ENCODE measurements at places on chromosomes 3 and 15.

GRCh38 chr3:51588724-51589123 is 50.2 kb downstream of the RAD54L2 start:
- peaks cover 2% of the 10 kb centered on the region for H3K36me3 ChIP-seq
- no peaks in the 10 kb centered on the region for H3K27me3 ChIP-seq
- H3K4me1 ChIP-seq = no peaks in the 10 kb centered on the region
- H3K4me3 ChIP-seq = no peak overlapping the region
- DNase-seq = no peak

DNA sequence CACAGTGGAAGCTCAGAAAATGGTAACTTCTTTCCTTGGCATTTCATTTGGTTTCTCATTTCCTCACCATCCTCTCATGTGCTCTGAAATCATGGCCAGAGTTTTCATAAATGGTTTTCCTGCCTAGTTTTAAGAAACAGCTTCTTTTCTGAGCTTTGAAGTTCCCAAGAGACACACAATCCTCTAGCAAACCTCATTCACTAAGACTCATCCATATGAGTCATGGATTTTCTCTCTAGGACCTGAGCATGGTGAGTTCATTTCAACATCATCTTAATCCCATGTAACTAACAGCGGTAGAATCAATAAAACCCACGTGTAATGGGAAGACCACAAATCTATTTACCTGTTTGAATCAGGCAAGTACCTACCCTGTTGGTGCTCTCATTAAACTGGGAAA is 274.5 kb upstream of the LRTM1 start:
- DNase-seq = no peak
- H3K27me3 ChIP-seq = no peaks in the 10 kb centered on the region
- no peak overlapping the region for H3K4me3 ChIP-seq
- no peak overlapping the region for H3K27ac ChIP-seq
- no peaks in the 10 kb centered on the region for H3K36me3 ChIP-seq

- no peaks in the 10 kb centered on the region for H3K27me3 ChIP-seq
- H3K4me1 ChIP-seq = no peaks in the 10 kb centered on the region
- no peak overlapping the region for H3K4me3 ChIP-seq
Observed at GRCh38 chr15:72751751-72752455, 31.7 kb downstream of the ADPGK start.

DNA sequence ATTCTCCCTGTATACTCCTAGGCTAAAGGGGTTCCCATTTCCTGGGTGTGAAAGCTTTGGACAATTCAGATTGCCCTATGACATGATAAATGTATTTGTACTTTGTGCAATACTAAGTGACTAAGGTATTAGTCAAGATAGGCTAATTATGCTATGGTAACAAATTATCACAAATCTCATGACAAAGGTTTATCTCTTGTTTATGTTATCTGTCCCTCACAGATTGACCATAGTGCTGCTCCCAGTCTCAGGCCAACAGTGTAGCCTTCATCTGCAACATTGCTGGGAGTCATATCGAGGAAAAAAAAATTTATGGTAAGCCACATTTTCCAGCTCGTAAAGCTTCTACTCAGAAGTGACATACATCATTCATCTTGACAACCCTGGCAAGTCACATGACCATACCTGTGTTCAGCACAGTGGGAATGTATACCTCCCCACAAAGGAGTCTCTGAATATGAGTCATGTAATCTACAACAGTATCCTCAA is 346.2 kb downstream of the IGSF11 start:
- H3K27me3 ChIP-seq = no peaks in the 10 kb centered on the region
- H3K36me3 ChIP-seq = no peaks in the 10 kb centered on the region
- H3K27ac ChIP-seq = no peak overlapping the region
- DNase-seq = no peak
- no peak overlapping the region for H3K4me3 ChIP-seq
- H3K4me1 ChIP-seq = no peaks in the 10 kb centered on the region

GRCh38 chr3:159632128-159632527 is 356.5 kb upstream of the IL12A start:
- H3K4me1 ChIP-seq = peaks cover 1% of the 10 kb centered on the region
- H3K27me3 ChIP-seq = no peaks in the 10 kb centered on the region
- no peak overlapping the region for H3K4me3 ChIP-seq
- no peak for DNase-seq
- H3K36me3 ChIP-seq = no peaks in the 10 kb centered on the region
- no peak overlapping the region for H3K27ac ChIP-seq

- H3K4me1 ChIP-seq = peaks cover 8% of the 10 kb centered on the region
- H3K27me3 ChIP-seq = no peaks in the 10 kb centered on the region
- H3K4me3 ChIP-seq = no peak overlapping the region
- DNase-seq = peak; percentile 43
Observed at GRCh38 chr3:141392897-141393734, 24.8 kb downstream of the ZBTB38 start.

DNA sequence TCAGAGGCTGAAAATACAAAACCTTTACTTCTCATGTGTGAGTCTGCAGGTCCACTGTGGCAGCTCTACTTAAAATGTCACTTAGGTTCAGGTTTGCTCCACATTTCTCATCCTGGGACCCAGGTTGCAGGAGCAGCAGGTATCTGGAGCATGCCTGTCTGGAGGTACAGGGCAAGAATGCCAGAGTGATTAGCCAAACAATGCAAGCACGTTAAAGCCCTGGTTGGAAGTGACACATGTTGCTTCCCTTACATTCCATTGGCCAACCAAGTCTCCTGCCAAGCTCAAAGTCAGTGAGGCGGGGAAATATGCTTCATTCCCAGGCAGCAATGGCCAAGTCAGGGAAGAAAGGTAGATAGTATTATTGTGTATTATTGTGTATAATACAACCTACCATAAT is 76.8 kb upstream of the ARL6 start:
- H3K27me3 ChIP-seq = no peaks in the 10 kb centered on the region
- no peaks in the 10 kb centered on the region for H3K36me3 ChIP-seq
- no peaks in the 10 kb centered on the region for H3K4me1 ChIP-seq
- peak; percentile 47 for DNase-seq

DNA sequence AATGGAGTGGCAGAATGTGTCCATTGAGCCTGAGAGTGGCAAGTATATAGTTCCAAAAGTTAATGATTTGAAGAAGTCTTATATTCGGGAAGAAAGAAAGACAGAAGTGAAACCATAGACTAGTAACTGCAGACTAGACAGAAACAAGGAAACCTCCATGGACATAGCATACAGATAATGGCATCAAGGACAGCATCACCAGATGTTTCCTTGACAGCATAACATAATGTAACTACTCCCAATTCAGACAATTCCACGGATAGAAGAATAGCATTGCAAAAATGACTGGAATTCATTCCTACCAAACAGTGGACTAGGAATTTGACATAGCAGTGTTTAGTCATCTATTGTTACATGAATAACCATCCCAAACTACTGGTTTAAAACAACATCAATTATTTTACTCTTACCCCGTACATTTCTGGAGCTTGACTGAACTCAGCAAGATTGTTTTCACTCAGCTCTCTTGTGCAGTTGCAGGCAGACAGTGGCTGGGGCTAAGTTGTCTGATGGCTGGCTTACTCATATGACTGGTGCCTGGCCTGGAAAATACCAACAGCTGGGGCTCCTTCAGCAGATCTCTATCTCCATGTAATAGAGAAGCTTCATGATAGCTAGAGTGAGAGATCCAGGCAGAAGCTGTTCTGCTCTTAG is 109.7 kb upstream of the GADL1 start:
- no peaks in the 10 kb centered on the region for H3K36me3 ChIP-seq
- H3K4me1 ChIP-seq = no peaks in the 10 kb centered on the region
- no peak overlapping the region for H3K27ac ChIP-seq
- no peak overlapping the region for H3K4me3 ChIP-seq

GRCh38 chr3:193771653-193772421 is 178.8 kb downstream of the OPA1 start:
- no peak for DNase-seq
- peaks cover 3% of the 10 kb centered on the region for H3K4me1 ChIP-seq
- no peak overlapping the region for H3K4me3 ChIP-seq
- H3K27ac ChIP-seq = no peak overlapping the region

GRCh38 chr3:50950591-50950990 is 275.9 kb downstream of the DOCK3 start:
- no peak for DNase-seq
- no peaks in the 10 kb centered on the region for H3K4me1 ChIP-seq
- no peaks in the 10 kb centered on the region for H3K36me3 ChIP-seq
- no peak overlapping the region for H3K27ac ChIP-seq
- no peak overlapping the region for H3K4me3 ChIP-seq

DNA sequence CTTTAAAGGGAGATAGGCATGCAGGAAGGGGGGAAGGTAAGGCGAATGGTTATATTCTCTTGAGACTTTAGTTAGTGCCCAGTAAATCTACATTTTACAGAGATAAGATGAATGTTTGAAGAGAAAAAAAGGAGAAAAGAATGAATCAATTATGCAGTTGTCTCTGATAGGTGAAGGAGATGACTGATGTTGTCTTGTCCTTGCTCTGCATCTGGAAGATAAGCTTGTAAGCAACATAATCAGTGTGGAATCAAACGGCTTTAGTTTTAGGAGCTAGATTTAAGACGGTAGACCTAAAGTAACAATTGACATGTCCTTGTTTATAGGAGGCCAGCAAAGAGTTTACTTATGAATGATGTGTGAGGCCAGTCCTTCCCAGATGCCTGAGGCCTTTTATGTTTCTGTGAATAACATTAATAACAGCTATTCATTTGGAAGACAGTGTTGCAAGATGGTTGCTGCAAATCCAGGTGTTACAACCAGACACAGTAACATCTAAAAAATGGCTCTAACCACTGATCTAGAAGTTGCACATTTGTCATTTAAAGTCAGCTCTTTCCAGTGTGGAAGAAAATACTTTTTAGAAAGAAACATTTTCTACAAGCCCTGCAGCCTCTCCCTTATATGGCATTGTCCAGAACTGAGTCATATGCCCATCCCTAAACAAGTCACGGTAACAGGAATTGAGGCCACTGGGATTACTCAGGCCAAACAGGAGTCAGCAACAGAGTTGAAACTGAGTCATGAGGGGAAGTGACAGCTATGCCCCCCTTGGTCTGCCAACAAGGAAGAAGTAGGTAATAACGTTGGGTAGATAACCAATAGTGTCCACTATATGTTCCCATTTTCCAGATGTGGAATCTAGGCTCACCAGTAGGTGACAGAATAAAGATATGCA is 77.5 kb upstream of the FBN1 start:
- no peaks in the 10 kb centered on the region for H3K27me3 ChIP-seq
- no peaks in the 10 kb centered on the region for H3K4me1 ChIP-seq

GRCh38 chr3:61580982-61581643 is 19.7 kb downstream of the PTPRG start:
- no peaks in the 10 kb centered on the region for H3K36me3 ChIP-seq
- H3K27ac ChIP-seq = no peak overlapping the region
- peaks cover 2% of the 10 kb centered on the region for H3K4me1 ChIP-seq

- peaks cover 1% of the 10 kb centered on the region for H3K4me1 ChIP-seq
- DNase-seq = no peak
- H3K27ac ChIP-seq = no peak overlapping the region
- no peaks in the 10 kb centered on the region for H3K36me3 ChIP-seq
Observed at GRCh38 chr15:66401130-66402021, 14.7 kb downstream of the MAP2K1 start.

GRCh38 chr3:117054556-117054955 is 345.0 kb downstream of the TUSC7 start:
- H3K4me1 ChIP-seq = no peaks in the 10 kb centered on the region
- DNase-seq = no peak
- no peak overlapping the region for H3K4me3 ChIP-seq

DNA sequence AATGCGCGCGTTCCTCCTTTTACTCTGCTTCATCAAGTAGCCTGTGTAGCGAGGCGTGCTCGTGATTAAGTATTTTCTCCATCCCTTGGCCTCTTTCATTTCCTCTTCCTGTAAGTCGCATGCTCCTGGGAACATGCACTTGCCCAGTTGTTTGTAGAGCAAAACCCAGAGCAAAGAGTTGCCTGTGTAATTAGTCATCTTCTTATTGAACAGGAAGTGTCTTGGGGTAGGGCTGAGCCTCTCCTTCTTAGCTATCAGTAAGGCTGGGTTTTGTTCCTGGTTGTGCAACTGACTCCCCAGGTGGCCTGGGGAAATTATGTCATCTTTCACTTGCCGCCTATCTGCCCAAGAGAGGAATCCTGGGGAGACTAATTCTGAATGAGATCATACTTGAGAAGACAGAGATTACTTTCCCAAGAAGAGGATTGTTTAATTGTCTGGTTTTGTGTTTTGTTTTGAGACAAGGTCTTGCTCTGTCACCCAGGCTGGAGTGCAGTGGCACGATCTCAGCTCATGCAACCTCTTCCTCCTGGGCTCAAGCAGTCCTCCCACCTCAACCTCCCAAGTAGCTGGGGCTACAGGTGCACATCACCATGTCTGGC is 14.9 kb downstream of the LIPH start:
- DNase-seq = no peak
- H3K36me3 ChIP-seq = no peaks in the 10 kb centered on the region
- no peaks in the 10 kb centered on the region for H3K27me3 ChIP-seq
- H3K4me3 ChIP-seq = no peak overlapping the region
- H3K27ac ChIP-seq = no peak overlapping the region

DNA sequence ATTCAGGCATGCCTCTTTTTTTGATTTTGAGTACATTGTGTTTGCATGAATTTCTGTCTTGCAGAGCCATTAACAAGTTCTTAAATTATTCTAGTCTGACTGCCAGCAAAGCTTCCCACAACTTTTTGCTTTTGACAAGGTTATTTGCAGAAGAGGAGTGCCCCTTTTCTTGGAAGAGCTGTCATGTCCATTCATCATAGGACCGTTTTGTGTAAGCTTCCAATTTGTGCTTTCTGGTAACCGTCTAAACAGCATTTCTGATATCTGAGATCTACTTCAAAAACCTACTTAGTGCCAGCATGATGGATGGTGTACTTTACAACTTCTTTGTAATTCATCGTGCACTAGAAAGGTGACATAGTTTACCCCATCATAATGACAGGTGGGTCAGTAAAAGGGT is 379.7 kb downstream of the NAALADL2 start:
- no peaks in the 10 kb centered on the region for H3K36me3 ChIP-seq
- no peaks in the 10 kb centered on the region for H3K4me1 ChIP-seq
- no peak overlapping the region for H3K4me3 ChIP-seq
- no peaks in the 10 kb centered on the region for H3K27me3 ChIP-seq
